ENCODE measurements at places on chromosomes 5 and 9.

DNA sequence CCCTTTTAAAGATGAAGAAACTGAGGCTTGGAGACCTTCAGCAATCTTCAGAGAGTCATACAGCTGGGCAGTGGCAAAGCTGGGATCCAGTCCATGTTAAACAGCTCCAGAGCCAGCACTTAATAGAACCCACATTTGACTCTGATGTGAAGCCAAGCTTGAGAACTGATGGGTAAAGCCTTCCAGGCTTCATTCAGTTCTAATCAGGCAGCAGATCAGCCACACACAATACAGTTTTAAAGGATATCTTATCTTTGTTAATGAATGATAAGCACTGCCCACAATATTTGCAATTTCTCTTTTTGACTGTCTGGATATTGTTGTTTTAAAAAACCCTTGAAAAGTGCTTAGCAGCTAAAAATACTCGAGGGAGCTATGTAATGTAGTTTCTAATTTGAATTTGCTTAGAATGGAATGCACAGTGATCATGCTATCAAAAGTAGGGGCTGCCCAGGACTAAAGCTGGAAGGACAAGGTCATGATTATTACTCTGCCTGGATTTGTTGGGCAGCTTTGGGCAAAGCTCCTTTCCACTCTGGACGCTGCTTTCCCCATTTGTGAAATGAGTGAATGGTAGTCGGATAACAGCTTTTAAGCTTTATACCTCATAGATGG is 31.3 kb upstream of the HTR4 start:
- DNase-seq = no peak

GRCh38 chr5:1019001-1019905 is 10.7 kb downstream of the NKD2 start:
- no peak for DNase-seq

- peak; percentile 40 for DNase-seq
Measured at GRCh38 chr9:27033815-27034403, 28.4 kb upstream of the LRRC19 start.

DNA sequence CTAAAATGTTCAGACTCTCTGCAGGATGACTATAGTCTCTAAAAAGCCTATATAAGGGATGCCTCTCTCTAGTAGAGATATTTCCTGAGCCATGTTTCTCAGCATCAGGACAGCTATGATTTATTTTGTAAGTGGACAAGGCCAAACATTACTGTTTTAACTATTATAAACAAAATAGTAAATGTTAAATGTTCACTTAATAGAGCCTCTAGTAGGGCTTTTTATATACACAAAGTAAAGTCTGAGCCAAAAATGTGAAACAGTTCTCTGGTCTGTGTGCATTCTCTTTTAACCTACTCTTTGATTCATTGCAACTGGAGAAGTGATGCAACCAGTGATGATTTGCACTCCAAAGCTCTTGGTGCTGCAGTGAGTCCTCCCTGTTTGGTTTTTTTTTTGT is 220.5 kb downstream of the GDNF start:
- no peak for DNase-seq

GRCh38 chr5:62717301-62717933 is 138.8 kb downstream of the LRRC70 start:
- no peak for DNase-seq

DNA sequence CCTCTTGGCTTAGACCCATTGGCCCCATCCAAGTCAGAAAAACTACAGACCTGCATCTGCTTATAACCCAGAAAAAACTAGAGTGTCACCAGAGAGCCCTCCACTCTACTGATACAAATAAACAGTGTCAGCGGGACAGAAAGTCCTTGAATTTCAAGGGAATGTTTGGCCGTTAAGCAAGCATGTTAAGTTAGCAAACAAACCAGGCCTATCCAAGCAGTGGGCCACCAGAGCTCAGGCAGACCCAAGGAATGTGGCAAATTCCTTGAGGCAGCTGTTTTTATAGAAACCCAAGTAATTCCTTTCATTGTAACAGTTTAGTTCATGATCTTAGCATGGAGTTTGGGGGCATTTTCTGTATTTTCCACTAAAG is 70.9 kb downstream of the PRLR start:
- no peak for DNase-seq

DNA sequence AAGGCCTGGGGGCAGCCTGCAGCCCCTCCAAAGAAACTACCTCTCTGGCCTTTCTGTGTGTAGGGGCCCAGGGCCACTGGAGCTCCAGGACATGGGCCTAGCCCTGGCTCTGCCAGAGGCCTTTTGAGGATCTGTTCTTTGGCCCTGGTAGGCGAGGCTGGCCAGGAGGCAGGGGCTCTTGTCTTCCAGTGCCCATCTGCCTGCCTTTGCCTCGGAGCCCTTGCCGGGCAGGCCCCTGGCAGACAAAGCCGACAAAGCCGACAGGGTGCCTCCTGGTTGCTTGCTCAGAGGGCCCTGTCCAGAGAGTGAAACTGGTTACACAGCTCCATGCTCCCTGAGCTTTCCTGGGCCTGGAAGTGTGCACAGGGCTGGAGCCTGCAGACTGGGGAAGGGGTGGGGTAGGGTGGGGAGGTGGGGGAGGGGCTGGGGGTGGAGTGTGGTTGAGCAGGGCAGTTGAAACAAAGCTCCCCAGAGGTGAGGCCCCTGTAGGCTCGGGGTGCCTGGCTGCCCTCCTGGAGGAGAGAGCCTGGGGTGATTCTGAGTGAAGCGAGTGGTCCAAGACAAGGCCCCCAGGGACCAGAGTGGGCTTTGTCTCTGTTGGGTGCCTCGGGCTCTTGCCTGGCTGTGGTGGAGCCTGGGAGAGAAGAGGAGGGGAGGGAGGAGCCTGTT is 29.3 kb downstream of the PTPA start:
- DNase-seq = no peak

- DNase-seq = no peak
Measured at GRCh38 chr9:14399756-14400657, 86.1 kb upstream of the NFIB start.

DNA sequence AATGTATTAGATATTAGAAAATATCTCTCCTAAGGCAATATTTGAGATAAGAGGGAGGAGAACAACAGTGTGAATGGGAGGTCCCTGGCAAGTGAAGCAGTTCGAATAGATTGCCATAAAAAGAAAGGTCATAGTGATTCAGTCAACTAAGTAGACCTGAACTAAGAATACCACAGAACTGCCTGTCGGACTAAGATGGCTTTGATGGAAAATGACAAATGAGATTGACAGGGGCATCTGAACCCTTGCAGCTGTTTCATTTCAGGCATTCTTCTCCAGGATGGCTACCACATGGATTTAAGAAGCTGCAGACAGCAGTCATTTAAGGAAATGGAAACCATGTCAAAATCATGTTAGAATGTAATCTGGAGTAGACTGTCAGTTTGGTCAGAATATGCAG is 308.4 kb upstream of the MEF2C start:
- DNase-seq = no peak

DNA sequence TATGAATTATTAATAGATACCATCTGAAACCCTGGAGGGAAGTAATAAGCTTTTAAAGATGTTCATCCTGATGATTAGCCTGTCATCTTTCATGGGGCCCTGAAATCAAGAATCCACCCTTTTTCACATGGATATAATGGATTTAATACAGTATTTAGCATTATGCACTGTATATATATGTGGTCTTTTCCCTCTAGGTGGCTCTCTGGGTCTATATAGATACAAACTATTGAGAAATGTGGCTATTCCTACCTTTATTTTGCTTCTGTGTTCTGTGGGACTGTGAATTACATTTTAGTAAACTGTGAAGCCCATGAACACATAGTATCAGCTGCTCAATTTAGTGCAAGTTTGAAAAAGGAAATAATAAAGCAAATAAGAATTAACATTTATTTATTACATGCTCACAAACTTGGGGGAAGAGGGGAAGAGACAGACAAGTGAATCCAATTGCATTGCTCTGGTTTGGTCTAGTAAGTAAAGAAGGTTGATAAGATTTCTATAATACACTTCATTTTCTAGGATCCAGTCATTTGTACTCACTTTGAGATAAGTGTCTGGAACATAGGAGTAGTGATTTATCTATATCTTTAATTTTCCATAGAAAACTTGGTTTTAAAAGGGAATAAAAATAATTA is 112.2 kb downstream of the SCAMP1 start:
- DNase-seq = no peak
